ENCODE measurements at places on chromosomes 16 and 17.

DNA sequence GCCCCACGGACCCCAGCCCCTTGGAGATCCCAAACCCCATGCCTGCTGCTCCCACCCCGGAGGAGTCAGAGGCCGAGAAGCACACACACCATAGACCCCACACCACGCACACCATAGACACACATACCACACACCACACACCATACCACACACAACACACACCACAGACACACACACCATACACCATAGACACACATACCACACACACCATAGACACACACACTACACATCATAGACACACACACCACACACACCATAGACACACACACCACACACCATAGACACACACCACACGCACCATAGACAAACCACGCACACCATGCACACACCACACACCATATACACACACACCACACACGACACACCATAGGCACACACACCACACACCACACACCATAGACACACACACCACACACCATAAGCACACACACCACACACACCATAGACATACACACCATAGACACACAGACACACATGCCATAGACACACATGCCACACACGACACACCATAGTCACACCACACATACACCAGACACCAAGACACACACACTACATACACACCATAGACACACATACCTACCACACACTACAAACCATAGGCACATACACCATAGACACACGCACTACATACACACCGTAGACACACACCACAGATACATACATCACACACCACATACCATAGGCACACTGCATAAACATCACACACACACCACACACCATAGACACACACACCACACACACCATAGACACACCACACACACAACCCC is 11.3 kb downstream of the TBC1D16 start:
- no peak for DNase-seq

GRCh38 chr17:51132964-51133319 is 12.3 kb upstream of the SPAG9 start:
- DNase-seq, result no peak

DNA sequence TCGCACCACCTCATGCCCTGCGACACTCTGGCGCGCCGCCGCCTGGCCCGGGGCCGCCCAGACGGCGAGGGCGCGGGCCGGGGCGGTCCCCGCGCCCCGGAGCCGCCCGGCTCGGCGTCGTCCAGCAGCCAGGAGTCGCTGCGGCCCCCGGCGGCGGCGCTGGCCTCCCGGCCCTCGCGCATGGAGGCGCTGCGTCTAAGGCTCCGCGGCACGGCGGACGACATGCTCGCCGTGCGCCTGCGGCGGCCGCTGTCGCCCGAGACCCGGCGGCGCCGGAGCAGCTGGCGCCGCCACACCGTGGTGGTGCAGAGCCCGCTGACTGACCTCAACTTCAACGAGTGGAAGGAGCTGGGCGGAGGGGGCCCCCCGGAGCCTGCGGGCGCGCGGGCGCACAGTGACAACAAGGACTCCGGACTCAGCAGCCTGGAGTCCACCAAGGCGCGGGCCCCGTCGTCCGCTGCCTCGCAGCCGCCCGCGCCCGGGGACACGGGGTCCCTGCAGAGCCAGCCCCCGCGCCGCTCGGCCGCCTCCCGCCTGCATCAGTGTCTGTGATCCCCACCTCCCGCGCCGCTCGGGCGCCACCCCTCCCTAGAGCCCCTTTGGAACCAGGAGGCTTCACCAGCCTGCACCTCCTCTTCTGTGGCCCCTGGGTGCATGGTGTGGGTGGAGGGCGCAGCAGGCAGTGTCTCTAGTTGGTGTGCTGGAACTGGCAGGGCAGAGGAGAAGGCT is 82.3 kb downstream of the ARHGAP23 start:
- no peak for DNase-seq

DNA sequence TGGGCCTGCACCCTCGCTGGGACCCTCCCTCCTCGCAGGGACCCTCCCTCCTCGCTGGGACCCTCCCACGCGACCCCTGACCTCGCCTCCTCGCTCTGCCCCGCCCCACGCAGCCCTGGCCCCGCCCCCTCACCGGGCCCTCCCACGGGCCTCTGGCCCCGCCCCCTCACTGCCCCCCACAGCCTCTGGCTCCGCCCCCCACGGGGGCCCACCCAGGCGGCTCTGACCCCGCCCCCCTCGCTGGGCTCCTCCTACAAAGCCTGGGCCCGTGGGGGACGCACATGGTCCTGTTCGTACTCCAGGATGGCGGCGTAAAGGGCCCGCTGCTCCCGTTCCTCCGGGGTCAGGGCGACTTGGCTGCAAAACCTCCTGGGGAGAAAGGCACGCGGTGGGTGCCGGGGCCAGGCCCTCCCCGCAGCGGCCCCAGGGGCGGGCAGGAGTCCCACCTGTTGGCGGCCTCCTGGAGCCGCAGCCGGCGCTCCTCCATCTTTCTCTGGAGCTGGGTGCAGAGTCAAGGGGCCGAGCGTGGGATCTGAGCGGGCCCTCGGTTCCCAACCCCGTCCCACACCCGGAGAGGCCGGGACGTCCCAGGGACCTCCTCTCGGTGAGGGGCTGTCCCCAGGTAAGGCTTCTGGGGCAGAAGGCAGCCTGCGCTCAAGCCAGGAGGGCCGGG is 9.0 kb downstream of the VPS9D1 start:
- no peak for DNase-seq

- DNase-seq, result no peak
Measured at GRCh38 chr16:21940570-21940969, 12.6 kb upstream of the UQCRC2 start.

- DNase-seq, result no peak
Measured at GRCh38 chr16:68406458-68407152, 41.7 kb downstream of the SMPD3 start.

DNA sequence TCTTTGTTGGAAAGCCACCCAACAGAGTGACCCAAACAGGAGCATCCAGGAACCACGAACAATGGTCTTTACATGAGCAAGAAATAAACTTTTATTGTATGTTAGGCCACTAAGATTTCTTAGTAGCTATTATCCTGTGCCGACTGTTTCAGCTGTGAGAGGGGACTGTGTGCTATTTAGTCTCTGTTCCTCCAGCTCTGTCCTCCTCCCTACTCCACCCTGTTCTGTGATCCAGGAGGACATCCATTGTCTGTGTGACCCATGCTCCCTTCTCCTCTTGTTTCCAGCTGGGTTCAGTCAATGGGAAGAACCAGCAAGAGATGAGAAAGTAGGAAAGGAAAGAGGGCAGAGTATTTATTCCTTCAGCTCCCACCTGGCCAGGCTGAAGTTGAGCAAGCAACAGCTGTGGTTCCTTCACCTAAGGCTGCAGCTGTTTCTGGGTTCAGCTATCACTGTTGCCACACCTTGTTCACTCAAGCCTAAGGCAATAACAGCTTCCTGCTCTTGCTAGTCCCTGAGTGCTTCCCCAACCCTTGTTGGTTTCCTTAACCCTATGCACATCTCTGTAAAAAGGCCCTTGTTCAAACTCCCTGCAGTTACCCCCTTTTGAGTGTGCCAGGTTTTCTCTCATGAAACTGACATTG is 14.9 kb upstream of the B4GALNT2 start:
- DNase-seq, result no peak

DNA sequence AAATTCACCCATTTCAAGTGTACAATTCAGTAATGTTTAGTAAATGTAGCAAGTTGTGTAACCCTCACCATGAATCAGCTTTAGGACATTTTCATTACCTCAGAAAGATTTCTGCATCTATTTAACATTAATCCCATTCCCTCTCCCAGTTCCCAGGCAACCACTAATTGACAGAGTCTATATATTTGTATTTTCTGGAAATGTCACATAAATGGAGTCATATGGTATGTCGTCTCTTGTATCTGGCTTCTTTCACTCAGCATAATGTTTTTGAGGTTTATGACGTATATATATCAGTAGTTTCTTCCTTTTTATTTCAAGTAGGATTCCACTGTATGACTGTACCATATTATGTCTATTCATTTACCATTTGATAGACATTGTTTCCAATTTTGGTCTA is 199.8 kb downstream of the CYB561 start:
- DNase-seq, result no peak

DNA sequence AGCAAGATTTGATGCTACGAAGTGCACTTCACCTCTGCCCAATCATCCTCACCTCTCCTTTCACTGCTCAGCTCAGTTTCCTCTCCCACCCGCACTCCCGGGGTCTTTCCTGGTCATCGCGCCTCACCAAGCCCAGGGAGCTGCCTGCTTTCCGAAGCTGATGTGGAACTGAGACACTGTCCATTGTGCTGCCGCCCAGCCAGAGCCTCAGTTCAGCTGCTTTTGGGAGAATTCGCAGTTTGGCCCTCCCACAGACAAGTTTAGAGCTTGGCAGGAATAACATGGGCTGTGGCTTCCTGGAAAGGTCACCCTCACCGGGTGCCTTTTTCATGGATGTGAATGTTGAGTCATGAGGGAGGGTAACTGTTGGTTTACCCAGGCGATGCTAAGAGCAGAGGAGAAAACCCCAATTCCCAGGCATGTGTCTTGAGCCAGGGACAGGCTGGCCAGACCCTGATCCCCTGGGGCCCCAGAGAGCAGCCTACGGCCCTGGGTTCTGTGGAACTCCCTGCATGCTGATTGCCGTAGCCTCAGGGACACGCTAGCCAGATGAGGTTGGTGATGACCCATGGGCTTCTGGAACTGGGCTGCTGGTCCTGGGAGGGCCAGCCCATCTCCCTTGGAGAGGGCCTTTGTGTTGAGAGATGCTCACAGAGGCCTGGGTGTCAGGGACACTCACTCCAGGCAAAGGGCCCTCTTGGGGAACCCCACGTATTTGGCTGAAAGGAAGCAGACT is 1687.5 kb downstream of the TP53TG3F start:
- no peak for DNase-seq

- no peak for DNase-seq
Measured at GRCh38 chr17:77916264-77916663, 42.2 kb upstream of the TNRC6C start.

- DNase-seq, result no peak
Measured at GRCh38 chr16:59148769-59149155, 414.6 kb upstream of the GOT2 start.

GRCh38 chr16:3173892-3174617 is 13.9 kb upstream of the OR1F1 start:
- DNase-seq, result no peak

- DNase-seq, result no peak
Measured at GRCh38 chr16:77888871-77889270, 100.5 kb downstream of the VAT1L start.

DNA sequence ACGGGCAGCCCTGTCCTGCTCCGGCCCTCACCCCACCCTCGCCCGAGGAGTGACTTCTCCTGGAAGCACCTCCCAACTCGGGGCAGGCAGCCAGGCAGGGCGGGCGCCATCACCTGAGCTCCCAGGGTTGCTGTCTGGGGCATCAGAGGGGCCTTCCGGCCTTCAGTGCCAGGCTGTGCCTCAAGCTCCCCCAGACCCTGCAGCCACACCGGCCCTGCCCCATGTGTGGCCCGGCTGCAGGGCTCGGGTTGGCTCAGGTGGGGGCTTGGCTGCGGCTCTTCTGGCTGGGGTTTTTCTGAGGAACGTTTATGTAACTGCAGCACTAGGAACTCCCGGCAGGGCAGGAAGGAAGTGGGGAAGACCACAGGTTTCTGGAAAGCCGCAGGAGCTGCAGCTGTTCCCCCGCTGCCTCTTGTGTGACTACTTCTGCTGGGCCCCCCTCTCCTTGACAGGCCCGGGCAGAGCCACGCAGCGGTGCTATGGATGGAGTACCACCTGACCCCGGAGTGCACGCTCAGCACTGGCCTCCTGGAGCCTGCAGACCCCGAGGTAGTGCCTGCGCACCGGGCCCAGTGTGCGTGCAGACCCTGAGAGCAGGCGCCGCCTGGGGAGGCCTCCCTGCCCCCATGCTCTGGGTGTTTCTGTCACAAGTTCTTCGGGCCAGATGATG is 45.6 kb downstream of the PRMT7 start:
- DNase-seq, result no peak

- DNase-seq, result no peak
Measured at GRCh38 chr16:23999663-24000062, 163.9 kb downstream of the PRKCB start.

- DNase-seq, result no peak
Measured at GRCh38 chr17:7131423-7131791, 16.8 kb upstream of the ASGR2 start.

- no peak for DNase-seq
Measured at GRCh38 chr16:25905810-25906209, 214.1 kb downstream of the HS3ST4 start.

All from heart right ventricle (tissue), 16 donors.